ENCODE measurements at places on chromosomes 4 and X. TPM values are rescaled to one million over a fixed set of nuclear protein-coding genes. Genes with fewer than 3 reads are reported as not detected.
A peak's percentile ranks its signal among the peaks of the same experiment; 100 is the strongest.

GRCh38 chr4:2366252-2367192 lies 51.9 kb downstream of the ZFYVE28 start:
- no peak overlapping the region for H3K4me3 ChIP-seq
- peaks cover 6% of the 10 kb centered on the region for H3K36me3 ChIP-seq
- DNase-seq: no peak

- peaks cover 25% of the 10 kb centered on the region for H3K4me1 ChIP-seq
- no peak for DNase-seq
- peak overlapping the region; percentile 71 for H3K27ac ChIP-seq
- no peaks in the 10 kb centered on the region for H3K27me3 ChIP-seq
Observed at GRCh38 chr4:48780865-48781214, 761 bp upstream of the FRYL start.

- H3K27me3 ChIP-seq: no peaks in the 10 kb centered on the region
- peaks cover 39% of the 10 kb centered on the region for H3K4me1 ChIP-seq
- H3K27ac ChIP-seq: no peak overlapping the region
- DNase-seq: peak; percentile 49
- no peaks in the 10 kb centered on the region for H3K36me3 ChIP-seq
Observed at GRCh38 chrX:40009462-40009851, 88.3 kb downstream of the BCOR start.

DNA sequence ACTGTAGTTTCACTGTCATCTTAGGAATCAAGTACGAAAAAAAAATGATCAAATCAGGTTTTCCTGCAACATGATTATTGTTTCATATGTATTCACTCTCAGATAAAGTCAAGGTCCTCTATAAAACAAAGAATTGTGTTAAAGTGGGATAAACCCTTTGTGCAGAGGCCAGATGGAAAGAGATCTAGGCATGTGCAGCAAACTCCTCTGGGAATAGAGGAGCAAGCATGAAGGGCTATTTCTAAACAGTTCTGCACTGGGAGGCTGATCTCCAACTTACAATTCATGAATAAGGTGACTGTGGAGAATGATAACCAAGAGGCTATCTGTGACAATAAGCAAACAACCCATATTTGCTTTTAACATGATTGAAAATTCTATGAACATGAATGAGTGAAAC lies 2.4 kb upstream of the WDFY3 start:
- H3K4me1 ChIP-seq: peaks cover 25% of the 10 kb centered on the region
- no peaks in the 10 kb centered on the region for H3K27me3 ChIP-seq
- H3K27ac ChIP-seq: no peak overlapping the region
- no peaks in the 10 kb centered on the region for H3K36me3 ChIP-seq

DNA sequence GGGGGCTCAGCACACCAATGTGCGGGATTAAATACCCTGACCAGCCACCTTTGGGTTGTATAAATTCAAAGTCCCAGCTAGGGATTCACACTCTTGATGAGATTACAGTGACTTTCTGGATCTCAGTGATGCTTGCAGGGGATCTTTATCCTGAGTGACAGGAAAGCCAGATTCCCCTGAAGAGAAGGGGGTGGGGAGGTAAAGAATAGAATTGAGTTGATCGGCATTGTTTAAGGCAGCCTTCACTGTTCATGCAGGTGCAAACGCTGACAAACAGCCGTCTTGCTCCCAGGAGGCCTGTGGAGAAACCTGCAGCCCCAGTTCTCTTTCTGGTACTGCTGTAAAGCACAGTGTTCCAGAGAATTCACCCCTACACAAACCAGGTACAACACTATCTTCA lies 19.0 kb downstream of the CXXC4 start:
- H3K4me1 ChIP-seq: no peaks in the 10 kb centered on the region
- no peaks in the 10 kb centered on the region for H3K27me3 ChIP-seq
- no peaks in the 10 kb centered on the region for H3K36me3 ChIP-seq
- no peak overlapping the region for H3K4me3 ChIP-seq

DNA sequence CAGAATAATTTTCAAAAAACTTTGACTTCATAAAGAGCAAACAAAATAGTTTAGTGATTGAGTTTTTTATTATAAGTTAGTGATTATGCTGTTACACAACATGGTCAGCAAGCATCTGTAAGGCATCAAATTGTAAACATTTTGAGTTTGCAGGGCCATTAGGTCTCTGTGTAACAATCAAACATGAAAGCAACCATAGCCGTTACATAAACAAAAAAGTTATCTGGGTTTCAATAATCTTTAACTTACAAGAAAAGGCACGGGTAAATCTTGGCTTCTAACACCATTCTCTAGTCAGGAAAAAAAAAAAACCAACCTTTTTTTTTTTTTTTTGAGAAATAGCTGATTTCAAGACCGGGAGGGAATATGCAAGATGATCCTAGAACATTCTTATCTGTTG lies 1941.1 kb downstream of the PCDH7 start:
- H3K36me3 ChIP-seq: no peaks in the 10 kb centered on the region
- no peak overlapping the region for H3K4me3 ChIP-seq

GRCh38 chr4:81648576-81649275 lies 177.0 kb upstream of the RASGEF1B start:
- H3K36me3 ChIP-seq: no peaks in the 10 kb centered on the region
- DNase-seq: no peak
- no peaks in the 10 kb centered on the region for H3K27me3 ChIP-seq
- no peaks in the 10 kb centered on the region for H3K4me1 ChIP-seq
- no peak overlapping the region for H3K27ac ChIP-seq

Gene ITIH6
- not detected for total RNA-seq

GRCh38 chr4:93605163-93605562 lies 223.4 kb upstream of the ATOH1 start:
- no peaks in the 10 kb centered on the region for H3K4me1 ChIP-seq
- DNase-seq: no peak
- no peak overlapping the region for H3K27ac ChIP-seq

Gene MYOZ2
- not detected for total RNA-seq

GRCh38 chr4:52657292-52657617 lies 1.8 kb downstream of the USP46 start:
- DNase-seq: no peak
- no peak overlapping the region for H3K27ac ChIP-seq
- H3K4me1 ChIP-seq: peaks cover 16% of the 10 kb centered on the region
- no peaks in the 10 kb centered on the region for H3K36me3 ChIP-seq

Gene USP17L28
- total RNA-seq: not detected

GRCh38 chrX:43096830-43097229 lies 318.9 kb upstream of the PPP1R2C start:
- no peak for DNase-seq
- H3K27ac ChIP-seq: no peak overlapping the region
- no peaks in the 10 kb centered on the region for H3K4me1 ChIP-seq

DNA sequence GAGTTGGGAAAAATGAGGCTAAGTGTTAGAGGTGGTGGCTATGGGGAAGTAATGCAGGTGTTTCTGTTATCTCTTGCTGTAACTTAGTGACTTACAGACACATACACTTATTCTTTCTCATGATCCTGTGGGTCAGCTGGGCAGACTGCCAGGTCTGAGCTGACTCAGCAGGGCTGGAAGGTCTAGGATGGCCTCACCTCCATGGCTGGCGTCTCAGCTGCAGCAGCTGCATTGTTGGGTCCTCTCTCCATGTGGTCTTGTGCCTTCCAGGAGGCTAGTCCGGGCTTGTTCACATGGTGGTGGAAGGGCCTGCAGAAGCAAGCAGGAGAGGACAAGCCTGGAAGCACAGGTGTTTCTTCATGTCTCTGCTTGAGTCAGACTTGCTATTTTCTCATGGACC lies 172.7 kb downstream of the NHS start:
- no peaks in the 10 kb centered on the region for H3K36me3 ChIP-seq
- H3K4me3 ChIP-seq: no peak overlapping the region

Gene NDNF
- total RNA-seq: 89.8 TPM

GRCh38 chr4:114251020-114251419 lies 271.6 kb upstream of the ARSJ start:
- no peaks in the 10 kb centered on the region for H3K4me1 ChIP-seq
- no peak overlapping the region for H3K4me3 ChIP-seq
- H3K36me3 ChIP-seq: no peaks in the 10 kb centered on the region
- H3K27me3 ChIP-seq: no peaks in the 10 kb centered on the region

- no peaks in the 10 kb centered on the region for H3K4me1 ChIP-seq
- H3K4me3 ChIP-seq: no peak overlapping the region
- H3K36me3 ChIP-seq: no peaks in the 10 kb centered on the region
- H3K27me3 ChIP-seq: no peaks in the 10 kb centered on the region
- DNase-seq: no peak
- H3K27ac ChIP-seq: no peak overlapping the region
Observed at GRCh38 chr4:91113130-91113706, 986.0 kb downstream of the CCSER1 start.

DNA sequence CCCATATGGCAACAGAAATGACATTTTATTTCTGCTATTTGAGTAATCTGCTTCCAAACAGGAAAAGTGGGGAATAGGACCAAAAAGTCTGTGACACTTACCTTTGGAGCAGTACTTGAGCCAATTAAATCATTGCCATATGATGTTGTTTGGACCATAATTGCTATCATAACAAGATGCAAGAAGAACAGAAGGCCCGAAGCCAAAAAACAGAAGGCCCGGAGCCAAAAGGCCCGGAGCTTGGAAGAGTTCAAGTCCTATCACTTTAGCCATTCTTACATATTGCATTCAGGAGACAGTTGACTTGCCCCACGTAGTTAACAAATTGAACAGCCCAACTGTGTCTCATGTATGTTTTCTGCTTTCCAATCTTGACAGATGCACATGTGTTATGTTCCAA lies 285.6 kb downstream of the ARHGAP24 start:
- H3K4me3 ChIP-seq: no peak overlapping the region
- no peaks in the 10 kb centered on the region for H3K27me3 ChIP-seq
- DNase-seq: no peak
- H3K4me1 ChIP-seq: peaks cover 11% of the 10 kb centered on the region
- no peaks in the 10 kb centered on the region for H3K36me3 ChIP-seq

Gene P2RY4
- total RNA-seq: not detected

Gene CFP
- total RNA-seq: 21.8 TPM

DNA sequence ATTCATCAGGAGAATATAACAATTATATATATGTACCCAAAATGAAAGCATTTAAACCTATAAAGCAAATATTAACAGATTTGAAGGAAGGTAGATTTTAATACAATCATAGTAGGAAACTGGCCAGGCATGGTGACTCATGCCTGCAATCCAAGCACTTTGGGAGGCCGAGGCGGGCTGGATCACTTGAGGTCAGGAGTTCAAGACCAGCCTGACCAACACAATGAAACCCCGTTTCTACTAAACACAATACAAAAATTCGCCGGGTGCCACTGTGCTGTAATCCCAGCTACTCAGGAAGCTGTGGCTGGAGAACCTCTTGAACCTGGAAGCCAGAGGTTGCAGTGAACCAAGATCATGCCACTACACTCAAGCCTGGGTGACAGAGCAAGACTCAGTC lies 118.3 kb downstream of the KCNIP4 start:
- H3K27me3 ChIP-seq: no peaks in the 10 kb centered on the region
- DNase-seq: no peak
- no peaks in the 10 kb centered on the region for H3K4me1 ChIP-seq
- H3K27ac ChIP-seq: no peak overlapping the region

DNA sequence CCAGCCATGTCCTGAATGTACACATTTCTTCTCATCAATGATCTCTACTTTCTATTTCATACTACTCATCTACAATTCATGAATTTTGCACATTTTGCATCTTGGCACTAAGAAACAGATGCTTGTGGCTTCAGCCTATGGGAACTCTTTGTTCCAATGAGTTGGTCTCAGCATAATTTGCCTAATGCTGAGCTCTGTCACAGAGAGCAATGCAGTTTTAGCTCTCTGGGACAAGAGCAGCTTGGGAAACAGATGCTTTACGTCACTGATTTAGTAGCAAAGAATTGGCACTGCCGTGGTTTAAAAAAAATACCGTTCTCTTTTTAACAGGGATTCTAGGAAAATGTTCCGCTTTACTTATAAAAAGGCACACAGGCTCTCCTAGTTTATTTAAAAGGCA lies 162.4 kb downstream of the WDFY3 start:
- H3K27me3 ChIP-seq: no peaks in the 10 kb centered on the region
- no peak overlapping the region for H3K4me3 ChIP-seq
- H3K36me3 ChIP-seq: peaks cover 3% of the 10 kb centered on the region
- no peaks in the 10 kb centered on the region for H3K4me1 ChIP-seq

DNA sequence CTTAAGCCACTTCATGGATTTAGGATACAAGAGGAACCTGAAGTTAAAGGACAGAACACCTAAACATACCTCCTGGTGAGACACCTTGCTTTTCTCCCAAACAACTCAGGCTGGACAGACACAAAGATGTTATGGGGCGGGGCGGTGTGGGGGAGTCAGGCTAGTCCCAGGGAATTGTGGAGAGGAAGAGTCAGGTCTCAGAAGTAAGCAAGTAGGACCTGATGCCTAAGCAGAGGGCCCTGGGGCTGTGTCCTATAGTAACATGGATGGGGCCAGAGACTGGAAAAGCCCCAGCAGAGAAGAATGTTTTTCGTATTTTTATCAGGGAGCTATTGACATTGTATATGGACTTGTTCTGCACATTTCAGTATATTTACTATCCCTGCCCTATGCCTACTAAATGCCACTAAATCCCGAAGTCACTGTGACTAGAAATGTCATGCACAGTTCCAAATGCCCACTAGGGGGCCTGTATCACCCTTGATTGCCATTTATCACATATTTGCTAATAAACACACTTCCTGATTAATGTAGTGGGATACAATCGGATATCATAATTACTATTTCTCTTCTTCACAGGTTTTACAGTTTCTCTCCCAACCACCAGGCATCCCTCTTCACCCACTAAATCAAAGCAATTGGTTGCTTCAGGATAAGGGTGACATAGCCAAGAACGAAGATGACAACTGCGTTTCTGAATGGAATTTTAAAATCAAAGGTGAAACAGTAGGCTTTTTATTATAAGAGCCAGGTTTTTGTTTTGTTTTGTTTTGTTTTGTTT lies 23.8 kb upstream of the ARHGAP10 start:
- H3K36me3 ChIP-seq: no peaks in the 10 kb centered on the region
- no peaks in the 10 kb centered on the region for H3K4me1 ChIP-seq

Gene VCX2
- not detected for total RNA-seq

Gene MAGEA4
- not detected for total RNA-seq

Gene GC
- not detected for total RNA-seq

- no peak overlapping the region for H3K27ac ChIP-seq
- no peak for DNase-seq
- peaks cover 12% of the 10 kb centered on the region for H3K4me1 ChIP-seq
- no peaks in the 10 kb centered on the region for H3K27me3 ChIP-seq
- no peaks in the 10 kb centered on the region for H3K36me3 ChIP-seq
Observed at GRCh38 chr4:133156556-133156955, 7.5 kb downstream of the PCDH10 start.

Gene MSANTD1
- 1.4 TPM for total RNA-seq

GRCh38 chrX:153635788-153636668 lies 11.0 kb upstream of the DUSP9 start:
- H3K27ac ChIP-seq: no peak overlapping the region
- no peak overlapping the region for H3K4me3 ChIP-seq
- no peaks in the 10 kb centered on the region for H3K27me3 ChIP-seq
- no peak for DNase-seq
- H3K4me1 ChIP-seq: no peaks in the 10 kb centered on the region

Measured in upper lobe of left lung (tissue), 6 donors.